Stimulated activated CD8-positive, alpha-beta memory T cell treated with anti-CD3 and anti-CD28 coated beads, Interleukin-7, amount 100 ng/mL, for 1 hour (primary cell): ENCODE measurements at places on chromosomes 4 and X.

- no peak for DNase-seq
Measured at GRCh38 chrX:106220177-106220576, 52.1 kb downstream of the PWWP3B start.

DNA sequence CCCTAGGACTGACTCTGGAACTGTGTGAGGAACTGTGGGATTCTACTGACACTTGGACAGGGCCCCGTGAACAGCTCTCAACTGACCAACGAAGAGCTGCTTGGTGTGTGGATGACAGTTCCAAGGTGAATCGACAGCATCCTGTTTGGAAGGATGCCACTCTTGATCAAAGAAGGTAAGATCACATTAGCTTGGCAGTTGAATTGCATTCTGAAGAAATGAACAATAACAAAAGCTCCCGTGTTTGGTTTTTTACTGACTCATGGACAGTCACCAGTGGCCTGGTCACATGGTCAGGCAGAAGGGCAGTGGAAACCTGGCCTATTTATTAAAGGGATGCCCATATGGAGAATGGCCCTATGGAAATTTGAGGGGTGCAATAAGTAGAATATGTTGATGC is 33.1 kb upstream of the GPR34 start:
- no peak for DNase-seq

GRCh38 chrX:23855569-23855968 is 52.2 kb downstream of the APOO start:
- no peak for DNase-seq

- DNase-seq = no peak
Measured at GRCh38 chr4:136637071-136637777, 895.1 kb downstream of the PCDH18 start.

GRCh38 chrX:44225667-44226066 is 117.8 kb downstream of the EFHC2 start:
- DNase-seq = no peak

GRCh38 chr4:43452948-43453347 is 560.4 kb downstream of the GRXCR1 start:
- DNase-seq = no peak

GRCh38 chr4:82138374-82138773 is 235.4 kb downstream of the HNRNPD start:
- no peak for DNase-seq

DNA sequence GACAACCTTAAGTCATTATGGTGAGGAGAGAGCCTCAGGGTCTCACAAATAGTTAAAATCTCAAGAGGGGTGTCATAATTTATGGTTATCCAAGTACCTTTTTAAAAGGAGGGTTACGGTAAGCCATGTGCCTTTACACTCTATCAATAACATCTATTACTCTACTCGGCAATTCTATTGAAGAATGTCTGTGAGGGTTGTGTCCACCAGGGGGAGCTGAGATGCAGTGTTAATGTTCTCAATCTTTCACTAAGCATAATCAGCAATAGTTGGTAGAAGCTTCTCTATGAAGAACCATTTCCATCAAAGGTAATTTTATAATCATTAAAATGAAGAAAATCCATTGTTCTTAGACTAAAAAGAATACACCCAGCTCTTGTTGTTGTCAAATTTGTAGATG is 457.4 kb downstream of the CENPC start:
- DNase-seq = no peak

DNA sequence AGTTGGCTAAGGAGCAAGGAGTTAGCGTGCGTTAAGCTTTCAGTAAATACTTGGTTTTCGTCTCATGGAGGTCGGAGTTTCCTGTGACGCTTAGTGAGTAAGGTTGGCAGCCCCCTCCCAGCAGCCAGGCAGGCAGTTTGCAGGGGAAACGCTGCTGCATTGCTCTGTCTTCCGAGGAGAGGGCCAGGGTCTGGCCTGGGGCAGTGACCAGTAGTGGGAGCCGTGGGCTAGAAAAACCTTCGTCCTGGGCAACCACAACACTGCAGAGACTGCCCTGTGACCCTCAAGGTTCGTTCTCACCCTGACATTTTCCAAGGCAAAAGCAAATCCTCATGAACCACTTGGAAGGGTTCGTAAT is 432 bp downstream of the TMEM175 start:
- DNase-seq = no peak

GRCh38 chr4:1035510-1035909 is 24.1 kb downstream of the FGFRL1 start:
- no peak for DNase-seq

DNA sequence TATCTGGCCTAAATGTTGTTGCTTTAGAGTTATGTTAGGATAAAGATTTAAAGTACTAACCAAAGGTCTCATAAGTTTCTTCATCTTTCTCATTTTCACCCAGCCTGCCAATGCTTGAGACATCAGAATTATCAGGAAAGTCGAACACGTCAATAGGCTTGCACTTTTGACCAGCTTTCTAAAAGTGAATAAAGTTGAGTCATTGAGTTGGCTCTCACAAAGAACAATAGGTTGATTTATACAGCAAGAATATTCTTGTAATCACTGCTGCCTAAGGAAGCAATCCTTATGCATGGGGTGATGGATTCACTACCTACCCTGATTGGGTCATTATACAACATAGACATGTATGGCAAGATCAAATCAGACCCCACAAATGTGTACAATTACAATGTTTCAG is 5.0 kb downstream of the CENPU start:
- DNase-seq = no peak

- DNase-seq = no peak
Measured at GRCh38 chrX:103378990-103379389, 2.7 kb downstream of the BEX3 start.

DNA sequence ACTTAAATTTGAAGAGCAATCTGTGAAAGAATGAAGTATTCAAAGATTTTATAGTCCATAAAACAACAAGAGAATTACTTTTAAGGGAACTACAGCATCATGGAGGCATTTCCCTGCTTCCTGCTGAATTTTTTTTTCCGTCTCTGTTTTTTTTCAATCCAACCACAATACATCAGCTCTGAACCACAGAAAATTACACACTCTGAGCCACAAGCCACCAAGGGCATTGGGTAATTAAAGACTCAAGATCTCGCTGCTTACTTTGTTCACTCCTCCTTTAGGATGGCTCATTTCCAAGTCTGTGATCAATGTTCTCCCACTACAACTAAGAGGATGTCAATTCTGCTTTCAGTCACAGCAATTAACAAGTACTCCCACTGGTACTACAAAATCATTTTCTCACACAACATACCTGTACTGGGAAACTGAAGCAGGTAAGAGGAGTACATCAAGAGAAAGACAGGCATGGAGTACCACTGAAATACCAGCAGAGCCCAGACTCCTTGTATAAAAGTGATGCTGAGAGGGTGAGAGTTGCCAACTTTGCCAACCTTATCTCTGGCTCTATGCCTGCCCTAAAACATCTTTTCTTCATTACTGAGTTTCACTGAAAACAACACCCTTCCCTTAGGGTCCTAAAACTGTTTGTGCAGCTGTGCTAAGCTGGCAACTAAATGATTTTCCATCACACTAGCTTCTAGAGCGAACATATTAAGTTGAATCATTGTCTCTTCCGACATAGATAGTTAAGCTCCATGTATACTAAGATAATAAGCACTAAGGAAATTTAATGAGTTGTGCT is 105.8 kb upstream of the MAGEB18 start:
- DNase-seq = no peak

DNA sequence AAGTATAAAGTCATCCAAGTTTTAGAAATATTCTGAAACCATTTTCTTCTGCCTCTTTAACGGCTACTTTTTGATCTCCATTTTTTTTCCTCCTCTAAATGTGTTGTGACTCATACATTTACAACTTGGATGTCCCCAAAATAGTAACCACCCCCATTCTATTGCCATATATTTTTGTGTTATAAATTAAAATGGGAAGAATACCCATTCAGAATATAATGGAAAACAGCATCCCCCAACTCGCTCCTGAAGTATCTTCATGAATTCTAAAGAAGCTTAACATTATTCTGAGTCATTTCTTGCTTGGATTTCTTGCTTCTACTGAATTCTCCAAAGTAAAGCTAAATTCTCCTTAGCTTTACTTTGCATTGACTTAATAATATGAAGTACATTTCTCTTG is 92.0 kb upstream of the PTPN13 start:
- no peak for DNase-seq

DNA sequence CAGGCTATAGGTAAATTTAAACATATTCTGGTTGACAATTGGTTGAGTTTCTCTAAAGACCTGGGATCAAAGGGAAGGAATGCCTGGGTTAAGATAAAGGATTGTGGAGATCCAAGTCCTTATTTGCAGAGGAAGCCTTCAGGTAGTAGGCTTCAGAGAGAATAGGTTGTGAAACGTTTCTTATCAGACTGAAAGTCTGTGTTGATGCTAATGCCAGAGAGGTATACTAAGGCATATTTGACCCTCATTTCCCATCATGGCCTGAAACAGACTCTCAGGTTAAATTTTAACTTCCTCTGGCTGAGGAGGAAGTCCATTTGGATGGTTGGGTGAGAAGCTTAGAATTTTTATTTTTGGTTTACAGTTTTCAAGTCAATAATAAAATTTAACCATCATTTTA is 48.1 kb downstream of the UGT2A2 start:
- no peak for DNase-seq
